Left ventricle myocardium superior (tissue), 1 donor: ENCODE measurements at places on chromosomes 4 and X. TPM values are rescaled to one million over a fixed set of nuclear protein-coding genes. Genes with fewer than 3 reads are reported as not detected.

The HNRNPD gene
- 113 TPM for total RNA-seq

The STS gene
- total RNA-seq = 4.7 TPM

GRCh38 chrX:4963432-4963831 is 1250.0 kb upstream of the PRKX start:
- no peak for DNase-seq

DNA sequence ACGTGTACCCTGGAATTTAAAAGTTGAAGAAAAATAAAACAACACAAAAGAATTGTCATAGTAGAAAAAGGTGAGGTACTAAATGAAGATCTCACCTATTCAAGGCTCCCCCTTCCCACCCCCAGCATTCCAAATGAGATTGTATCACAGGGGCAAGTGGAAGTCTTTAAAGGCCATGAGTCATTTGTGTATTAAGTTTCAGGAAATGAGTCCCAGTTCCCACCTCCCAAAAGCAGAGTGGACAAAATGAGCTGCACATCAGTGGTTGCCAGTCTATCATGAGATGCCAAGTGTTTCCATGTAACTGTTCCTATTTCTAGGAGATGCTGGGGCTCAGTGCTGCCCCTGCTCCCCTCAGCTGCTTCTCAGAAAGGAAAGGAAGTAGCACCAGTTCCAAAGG is 20.1 kb downstream of the ARHGEF9 start:
- DNase-seq = no peak
